ENCODE measurements at places on chromosomes 16 and 17. TPM values are rescaled to one million over a fixed set of nuclear protein-coding genes. Genes with fewer than 3 reads are reported as not detected.

KRT27 gene
- not detected for total RNA-seq

ZP2 gene
- total RNA-seq: not detected

AGRP gene
- total RNA-seq: 1.5 TPM

- no peak for DNase-seq
Measured at GRCh38 chr17:62043140-62043539, 21.9 kb downstream of the MED13 start.

DNA sequence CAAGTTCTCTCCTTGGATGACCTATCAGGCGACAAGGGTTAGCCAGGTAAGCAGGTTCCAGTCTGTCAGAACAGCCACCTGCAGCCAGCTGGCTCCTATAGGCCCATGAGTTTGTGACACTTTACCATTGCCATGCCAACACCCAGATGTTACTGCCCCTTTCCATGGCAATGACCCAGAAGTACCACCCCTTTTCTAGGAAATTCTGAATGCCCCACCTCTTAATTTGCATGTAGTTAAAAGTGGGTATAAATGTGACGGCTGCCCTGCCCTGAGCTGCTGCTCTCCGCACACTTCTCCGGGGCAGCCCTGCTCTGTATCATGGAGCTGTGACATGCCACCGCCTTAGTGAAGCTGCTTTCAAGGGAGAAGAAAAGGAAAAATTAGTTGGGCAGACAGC is 10.0 kb upstream of the SECTM1 start:
- DNase-seq: no peak

DNA sequence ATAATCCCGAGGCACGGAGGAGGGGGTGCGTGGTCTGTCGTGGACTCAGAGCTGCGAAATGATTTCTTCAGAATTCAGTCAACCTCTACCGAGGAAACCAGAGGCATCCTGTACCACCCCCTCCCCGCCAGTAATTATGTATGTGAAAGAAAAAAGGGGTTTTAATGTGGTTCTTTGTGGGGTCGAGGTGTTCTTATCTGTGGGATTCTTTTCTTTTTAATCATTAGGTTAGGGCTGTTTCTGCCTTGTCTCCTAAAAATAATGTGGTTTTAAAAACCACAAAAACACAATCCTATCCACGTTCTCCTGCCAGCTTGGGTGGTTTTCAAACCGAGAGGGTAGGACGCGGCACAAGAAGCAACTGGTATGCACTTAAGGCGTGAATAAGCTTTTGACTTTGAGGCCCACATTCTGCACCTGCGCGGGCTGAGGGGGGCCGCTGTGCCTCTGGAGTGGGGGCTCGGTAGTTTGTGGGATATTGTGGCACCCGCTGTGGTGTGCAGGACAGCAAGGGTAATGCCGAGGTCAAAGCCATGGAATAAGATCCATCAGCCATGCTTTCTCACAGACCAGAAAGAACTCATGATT is 1.0 kb downstream of the SLC47A1 start:
- DNase-seq: no peak

DNA sequence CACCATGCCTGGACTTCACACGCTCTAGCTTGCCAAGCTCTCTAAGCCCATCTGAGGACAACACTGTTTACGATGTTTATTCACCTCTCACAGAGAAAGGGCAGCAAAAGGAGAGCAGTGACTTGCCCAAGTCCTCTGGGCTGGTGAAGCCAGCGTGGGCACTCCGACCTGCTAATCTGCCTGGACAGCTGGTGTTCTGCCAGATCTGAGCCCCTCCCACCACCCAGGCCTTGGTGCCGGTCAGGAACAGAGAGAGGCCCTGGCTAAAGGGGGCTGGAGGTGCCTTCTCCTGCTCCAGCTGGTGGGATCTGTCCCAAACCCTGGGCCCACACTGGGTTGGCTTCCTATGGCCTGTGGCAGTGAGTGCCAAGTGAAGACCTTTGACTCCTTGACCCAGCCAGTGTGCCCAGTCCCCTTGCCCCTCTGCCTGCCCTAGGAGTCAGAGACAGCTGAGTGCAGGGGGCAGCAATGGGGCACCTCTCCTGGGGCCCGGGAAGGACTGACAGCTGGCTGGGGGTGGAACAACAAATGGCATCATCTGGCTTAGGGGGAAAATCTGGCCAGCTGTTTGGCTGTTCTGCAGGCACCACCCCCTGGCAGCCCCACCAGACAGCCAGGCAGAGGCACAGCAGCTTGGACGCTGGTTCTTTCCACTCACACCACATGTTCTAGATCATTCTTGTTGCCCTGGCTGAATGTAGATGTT is 1.8 kb upstream of the SLC4A1 start:
- DNase-seq: no peak

DNA sequence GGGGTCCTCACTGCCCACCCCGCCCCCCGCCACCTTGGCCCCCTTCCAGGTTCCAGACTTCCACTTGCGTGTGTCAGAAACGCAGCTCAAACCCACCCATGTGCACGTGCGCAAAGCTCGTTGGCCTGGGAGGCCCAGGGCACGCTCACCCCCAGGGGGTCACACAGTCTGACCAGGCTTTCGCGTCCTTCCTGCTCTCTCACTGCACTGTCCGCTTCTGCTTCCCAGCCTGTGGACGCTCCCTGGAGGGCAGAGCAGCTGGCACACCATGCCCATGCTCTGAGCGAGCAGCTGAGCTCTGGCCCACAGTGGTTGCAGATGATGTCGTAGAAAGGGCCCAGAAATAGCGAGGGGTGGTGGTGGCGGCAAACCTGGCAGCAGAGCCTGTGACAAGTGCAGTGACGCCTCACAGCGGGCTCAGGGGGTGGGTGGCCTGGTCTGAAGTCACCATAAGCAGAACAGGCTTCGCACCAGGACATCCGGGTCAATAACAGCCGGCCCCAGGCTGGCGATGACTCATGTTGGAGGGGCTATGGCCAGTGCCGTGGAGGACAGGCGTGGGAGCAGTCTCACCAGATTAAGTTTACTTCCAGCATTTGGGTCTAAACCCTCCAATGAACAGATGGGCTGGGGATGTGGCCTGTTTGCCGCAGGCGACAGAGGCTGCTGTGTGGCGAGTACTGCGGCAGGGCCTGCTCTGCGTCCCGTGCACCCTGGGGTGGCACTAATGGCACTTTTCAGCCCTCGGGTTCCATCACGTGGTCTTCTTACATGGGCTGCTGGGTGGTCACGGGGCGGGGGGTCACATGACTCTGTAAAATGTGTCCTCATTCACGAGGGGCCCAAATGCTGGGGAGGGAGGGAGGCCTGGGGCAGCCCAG is 49.0 kb downstream of the NT5M start:
- DNase-seq: no peak

- DNase-seq: no peak
Measured at GRCh38 chr17:1861391-1862010, 31.7 kb downstream of the RPA1 start.

DNA sequence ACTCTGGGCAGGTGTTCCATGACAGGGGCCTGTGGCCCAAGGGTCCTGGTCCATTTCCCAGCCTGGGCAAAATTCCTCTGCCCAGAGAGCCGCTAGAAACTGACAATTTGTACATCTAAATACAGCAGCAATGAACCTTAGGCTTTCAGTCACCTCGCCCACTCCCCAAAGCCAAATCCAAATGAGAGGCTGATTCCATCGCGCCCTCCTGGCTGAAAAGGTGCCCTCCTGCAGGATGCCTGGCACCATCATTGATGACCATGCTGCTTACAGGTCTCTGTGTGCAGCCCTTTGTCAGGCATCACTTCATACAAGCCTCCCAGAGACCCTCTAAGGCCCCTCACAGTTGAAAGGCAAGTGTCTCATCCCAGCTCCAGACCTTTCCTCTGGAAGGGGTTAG is 114.7 kb downstream of the C16orf78 start:
- DNase-seq: no peak
